ENCODE measurements at places on chromosomes 16 and 17. TPM values are rescaled to one million over a fixed set of nuclear protein-coding genes. Genes with fewer than 3 reads are reported as not detected.

Gene LRRC37A
- 3.9 TPM for total RNA-seq

Gene ASB16
- not detected for total RNA-seq

Gene CHST6
- total RNA-seq: 0.94 TPM

DNA sequence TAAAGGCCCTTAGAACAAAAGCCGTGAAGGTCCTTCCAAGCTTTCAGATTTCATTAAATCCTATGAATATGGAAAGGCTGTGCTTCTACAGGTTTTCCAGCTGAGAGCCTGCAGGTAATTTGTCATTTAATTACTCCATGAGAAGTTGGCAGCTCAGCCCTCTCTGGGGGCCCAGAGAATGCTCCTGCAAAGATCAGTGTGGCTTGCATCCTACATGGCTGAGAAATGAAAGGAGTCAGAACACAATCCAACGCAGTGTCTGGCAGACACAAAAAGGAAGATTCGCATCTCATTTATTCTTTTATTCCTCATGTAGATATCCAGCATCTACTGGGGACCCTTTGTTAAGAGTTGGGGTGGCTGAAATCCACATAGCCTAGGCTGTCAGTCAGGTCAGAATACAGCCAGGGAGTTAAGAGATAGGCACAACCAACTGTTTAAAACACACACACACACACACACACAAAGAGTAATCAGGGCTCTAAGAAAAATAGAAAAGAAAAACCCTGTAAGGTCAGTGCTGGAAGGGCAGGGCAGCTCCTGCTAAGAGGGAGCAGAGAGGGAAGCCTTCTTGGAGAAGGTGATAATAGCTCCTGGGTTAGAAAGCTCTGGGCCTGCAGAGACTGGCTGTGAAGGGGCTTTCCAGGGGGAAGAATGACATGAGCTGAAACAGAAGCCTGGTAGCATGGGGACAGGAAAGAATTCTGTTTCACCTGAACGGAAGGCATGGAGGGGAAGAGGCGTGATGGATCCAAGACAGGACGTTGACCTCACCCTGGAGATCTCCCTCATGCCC, 46.9 kb upstream of the WSCD1 start:
- no peak for DNase-seq

DNA sequence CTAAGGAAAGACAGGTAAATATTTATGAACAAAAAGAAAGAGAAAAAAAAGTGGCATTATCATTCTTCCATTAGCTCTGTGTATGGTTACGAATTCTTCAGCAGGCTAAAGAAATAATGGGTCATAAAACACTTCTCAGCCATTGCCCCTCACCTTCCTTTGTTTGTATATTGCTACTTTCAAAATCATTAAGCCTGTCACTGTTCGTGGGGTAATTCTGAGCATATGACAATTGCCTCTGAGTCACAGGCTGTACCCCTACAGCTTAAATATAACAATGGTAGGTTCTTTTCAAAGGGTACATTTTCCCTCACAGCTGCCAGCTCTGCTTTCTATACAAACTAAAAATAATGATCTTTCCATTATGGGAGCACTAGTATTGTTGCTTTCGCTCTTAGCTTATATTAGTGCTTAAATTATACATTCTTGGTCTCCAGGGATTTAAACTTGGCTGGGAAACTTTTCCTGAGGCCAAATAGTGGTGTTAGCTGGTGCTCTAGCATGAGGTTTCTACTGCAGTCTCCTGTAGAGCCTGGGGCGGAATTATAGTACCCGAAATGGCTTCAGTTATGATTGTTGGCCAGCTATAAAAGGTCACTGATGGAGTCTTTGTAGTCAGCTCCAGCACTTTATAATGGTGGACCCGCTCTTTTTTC, 74.7 kb upstream of the CDH11 start:
- no peak for DNase-seq

- no peak for DNase-seq
These were observed 4.9 kb downstream of the KRT27 start for GRCh38 chr17:40777459-40777858.
